ENCODE measurements at places on chromosomes 12 and 14.

GRCh38 chr14:54098536-54098935 is 141.9 kb upstream of the BMP4 start:
- DNase-seq: no peak

- DNase-seq: no peak
These were observed 3.1 kb upstream of the LMO3 start for GRCh38 chr12:16608946-16609539.

DNA sequence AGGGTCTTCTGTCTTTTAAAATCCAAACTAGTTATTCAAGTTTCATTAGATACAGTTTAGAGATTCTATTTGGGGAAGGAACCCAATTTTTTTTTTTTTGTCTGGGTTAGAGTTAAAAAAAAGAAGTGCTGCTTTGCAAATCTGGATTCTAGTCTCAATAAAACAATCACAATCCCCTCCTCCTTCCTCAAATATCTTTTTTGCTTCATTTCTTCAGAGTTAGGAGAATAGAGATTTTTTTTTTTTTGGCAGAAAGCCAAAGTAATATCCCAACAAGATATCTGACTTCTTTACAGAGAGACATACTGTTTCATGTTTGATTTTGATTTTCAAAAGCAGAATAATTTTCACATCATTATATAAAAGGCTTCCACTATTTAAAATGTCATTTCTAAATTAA is 201.9 kb downstream of the FOXN3 start:
- no peak for DNase-seq

- DNase-seq: peak; percentile 75
These were observed 1.1 kb downstream of the YY1 start for GRCh38 chr14:100239840-100240667.

- DNase-seq: no peak
These were observed 91.2 kb downstream of the WNK1 start for GRCh38 chr12:843609-844008.

- no peak for DNase-seq
These were observed 135.8 kb downstream of the INSM2 start for GRCh38 chr14:35669782-35670181.

DNA sequence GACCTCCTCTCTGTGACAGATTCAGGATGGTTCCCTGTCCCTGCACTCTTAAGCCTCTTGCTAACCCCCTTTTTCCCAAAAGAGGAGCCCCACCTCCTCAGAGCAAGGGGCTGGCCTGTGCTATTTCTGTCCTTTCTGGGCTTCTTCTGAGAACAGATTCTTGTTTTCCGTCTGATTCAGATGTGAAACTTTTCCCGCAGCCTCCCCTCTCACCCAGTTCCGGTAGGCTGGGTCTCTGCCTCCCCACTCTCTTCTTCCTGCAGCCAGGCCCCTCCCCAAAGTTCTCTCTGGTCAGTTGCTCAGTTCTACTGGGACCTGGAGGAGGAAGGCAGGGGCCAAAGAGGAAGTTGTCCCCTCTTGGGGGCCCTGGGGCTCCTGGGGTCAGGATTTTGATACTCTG is 11.8 kb downstream of the PDE1B start:
- no peak for DNase-seq

- DNase-seq: no peak
These were observed 34.6 kb downstream of the NOC4L start for GRCh38 chr12:132178801-132179401.

- DNase-seq: no peak
These were observed 51.8 kb downstream of the SMUG1 start for GRCh38 chr12:54136844-54137580.

DNA sequence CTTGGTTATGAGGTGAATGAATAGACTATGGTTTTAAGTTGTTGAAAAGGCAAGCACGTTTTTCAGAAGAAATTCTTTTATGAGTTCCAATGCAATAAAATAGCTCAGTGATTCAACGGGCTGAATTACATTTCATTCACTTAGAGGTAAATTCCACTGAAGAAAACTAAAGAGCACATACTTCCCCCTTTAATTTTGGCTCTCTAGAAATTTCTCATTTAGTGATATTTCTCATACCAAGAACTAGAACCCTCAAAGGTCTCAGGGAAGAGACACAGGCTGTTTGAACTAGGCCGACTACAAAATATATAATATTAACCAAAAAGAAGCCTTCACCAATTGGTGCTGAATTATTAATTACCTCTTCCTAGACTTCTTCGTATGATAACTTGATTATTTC is 68.6 kb downstream of the TAOK3 start:
- DNase-seq: no peak

DNA sequence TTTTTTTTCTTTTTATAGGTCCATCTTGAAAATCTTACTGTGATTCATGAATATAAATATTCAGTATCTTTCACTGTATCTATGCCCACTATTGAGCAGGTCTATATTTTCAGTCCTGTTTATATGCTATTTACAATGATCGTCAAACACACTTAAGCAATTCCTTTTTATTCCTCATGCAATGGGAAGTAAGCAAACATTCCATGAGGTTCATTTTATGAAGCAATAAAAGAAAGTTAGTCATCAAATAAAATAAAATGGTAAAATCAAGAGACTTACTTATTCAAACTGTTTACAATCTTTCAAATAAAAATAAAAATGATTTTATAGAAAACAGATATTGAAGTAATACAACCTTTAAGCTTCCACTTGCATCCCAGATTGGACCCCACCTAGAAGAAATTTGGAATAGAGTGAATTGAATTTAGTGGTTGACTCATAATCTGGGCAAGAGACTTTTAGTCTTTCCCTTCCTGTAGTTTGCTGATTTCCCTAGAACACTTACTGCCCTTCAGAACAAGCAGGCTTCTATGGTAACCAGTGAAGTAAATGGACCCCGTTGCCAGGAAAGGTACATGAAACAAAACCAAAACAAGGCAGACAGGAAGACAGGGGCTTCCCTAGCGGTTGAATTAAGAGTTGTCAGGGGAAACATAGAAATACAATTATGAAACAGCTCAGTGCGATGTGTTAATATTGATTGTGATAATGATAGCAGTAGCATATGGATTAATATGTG is 241.0 kb upstream of the ATP2B1 start:
- no peak for DNase-seq

- DNase-seq: no peak
These were observed 139.4 kb upstream of the FRMD6 start for GRCh38 chr14:51512316-51512715.

DNA sequence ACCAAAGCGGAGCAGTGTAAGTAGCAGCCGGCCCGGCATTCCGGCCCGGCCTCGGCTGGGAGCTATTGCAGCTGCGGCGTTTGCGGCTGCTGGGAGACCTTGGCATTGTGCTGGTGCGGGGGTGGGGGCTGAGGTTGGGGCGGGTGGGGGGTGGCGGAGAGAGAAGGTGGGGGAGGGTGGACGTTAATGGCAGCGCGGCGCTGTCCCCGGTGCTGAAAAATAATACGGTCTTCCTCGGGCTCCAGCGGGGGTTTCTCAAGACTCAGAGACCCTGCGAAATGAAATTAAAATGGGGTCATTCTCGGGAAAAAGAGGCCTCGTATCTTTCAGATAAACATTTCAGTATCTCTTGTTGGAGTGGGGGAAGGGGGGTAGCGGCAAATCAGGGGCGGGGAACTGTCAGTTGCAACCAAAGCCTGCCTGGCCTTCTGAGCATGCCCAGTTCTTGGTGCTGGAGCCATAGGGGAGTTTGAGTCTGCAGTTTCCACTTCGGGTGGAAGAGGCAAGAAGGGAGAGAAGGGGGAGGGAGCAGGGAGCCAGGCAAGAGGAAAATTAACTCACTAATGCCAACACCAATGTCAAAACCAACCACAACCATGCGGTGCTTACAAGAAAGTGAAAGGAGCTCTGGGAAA is 414 bp downstream of the UNC79 start:
- DNase-seq: no peak

- no peak for DNase-seq
These were observed 32.0 kb downstream of the CCDC92 start for GRCh38 chr12:123940627-123940966.

GRCh38 chr12:82523996-82524395 is 162.7 kb upstream of the TMTC2 start:
- no peak for DNase-seq

DNA sequence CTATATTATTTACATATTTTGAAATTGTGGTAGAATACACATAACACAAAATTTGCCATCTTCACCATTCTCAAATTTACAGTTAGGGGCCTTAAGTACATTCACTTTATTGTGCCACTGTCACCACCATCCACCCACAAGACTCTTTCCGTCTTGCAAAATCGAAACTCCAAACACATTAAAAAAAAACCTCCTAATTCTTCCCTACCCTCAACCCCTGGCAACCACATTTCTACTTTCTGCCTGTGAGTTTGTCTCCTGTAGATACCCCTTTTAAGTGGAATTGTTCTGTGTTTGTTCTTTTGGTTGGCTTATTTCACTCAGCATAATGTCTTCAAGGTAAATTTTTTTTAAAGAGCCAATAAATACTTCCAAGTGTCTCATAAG is 31.6 kb upstream of the AMIGO2 start:
- no peak for DNase-seq

DNA sequence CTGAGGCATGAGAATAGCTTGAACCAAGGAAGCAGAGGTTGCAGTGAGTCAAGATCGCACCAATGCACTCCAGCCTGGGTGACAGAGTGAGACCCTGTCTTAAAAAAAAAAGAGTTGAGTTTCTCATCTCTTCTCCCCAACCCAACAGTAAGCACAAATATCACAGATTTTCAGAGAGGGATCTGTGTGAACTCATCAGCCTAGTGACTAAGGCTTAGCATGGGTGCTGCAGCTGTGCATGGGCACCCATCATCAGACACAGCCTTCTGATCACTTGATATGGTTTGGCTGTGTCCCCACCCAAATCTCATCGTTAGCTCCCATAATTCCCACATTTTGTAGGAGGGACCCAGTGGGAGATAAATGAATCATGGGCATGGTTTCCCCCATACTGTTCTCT is 298.9 kb downstream of the PCNX1 start:
- no peak for DNase-seq

- no peak for DNase-seq
These were observed 85.2 kb downstream of the KTN1 start for GRCh38 chr14:55665067-55665675.

- DNase-seq: no peak
These were observed 18.0 kb upstream of the NT5DC3 start for GRCh38 chr12:103858953-103859601.

DNA sequence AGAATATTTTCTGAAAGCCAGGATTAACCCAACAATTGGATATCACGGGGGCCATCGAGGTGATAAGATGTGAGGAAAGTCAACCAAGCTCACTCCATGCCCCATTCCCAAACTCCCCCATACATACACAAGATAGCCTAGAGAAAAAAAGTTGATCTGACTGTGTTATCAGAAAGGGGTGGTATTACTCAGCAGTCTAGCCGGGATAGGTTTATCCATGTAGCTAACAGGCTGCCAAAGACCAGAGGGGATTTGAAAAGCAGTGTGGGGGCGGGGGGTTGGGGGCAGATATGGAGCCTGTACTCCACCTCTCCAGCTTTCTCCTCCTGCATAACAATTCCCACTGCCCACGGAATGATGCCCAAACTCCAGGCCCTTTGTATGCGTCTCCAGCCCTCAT is 13.2 kb upstream of the MAP1LC3B2 start:
- DNase-seq: no peak

DNA sequence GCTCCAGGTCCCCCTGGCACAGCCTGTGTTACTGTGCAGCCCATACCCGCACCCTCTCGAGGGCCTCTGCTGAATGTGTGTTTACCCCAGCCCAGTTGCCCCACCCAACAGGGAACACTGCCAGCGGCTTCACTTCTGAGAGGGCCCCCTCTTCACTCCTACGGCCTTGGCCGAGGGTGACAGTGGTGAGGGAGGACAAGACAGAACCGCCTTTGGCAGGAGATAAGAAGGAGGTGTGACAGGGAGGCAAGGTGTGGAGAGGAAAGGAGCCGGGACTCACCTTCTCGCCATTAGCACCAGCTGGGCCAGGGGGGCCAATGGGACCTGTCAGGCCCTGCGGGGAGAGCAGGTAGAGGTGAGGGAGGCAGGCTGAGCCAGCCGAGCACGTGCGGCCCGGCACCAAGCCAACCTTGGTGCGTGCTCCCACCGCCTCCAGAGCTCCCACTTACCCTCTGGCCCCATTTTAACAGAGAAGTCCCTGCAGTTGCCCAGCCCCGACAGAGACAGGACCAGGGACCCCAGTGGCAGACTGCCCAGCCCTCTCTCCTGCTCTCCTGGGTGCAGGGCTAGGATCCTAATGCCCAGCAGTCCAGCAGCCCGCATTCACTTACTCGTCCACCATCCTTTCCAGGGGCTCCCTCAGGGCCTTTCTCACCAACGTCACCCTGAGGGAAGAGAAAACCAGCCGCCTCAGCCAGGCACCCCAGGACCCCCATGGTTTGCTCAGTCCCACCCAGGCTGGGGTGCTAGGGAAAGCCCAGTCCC is 18.3 kb downstream of the TMEM106C start:
- no peak for DNase-seq

GRCh38 chr14:39446131-39446744 is 14.0 kb upstream of the FBXO33 start:
- no peak for DNase-seq

GRCh38 chr12:40232602-40233001 is 7.8 kb downstream of the LRRK2 start:
- DNase-seq: no peak

DNA sequence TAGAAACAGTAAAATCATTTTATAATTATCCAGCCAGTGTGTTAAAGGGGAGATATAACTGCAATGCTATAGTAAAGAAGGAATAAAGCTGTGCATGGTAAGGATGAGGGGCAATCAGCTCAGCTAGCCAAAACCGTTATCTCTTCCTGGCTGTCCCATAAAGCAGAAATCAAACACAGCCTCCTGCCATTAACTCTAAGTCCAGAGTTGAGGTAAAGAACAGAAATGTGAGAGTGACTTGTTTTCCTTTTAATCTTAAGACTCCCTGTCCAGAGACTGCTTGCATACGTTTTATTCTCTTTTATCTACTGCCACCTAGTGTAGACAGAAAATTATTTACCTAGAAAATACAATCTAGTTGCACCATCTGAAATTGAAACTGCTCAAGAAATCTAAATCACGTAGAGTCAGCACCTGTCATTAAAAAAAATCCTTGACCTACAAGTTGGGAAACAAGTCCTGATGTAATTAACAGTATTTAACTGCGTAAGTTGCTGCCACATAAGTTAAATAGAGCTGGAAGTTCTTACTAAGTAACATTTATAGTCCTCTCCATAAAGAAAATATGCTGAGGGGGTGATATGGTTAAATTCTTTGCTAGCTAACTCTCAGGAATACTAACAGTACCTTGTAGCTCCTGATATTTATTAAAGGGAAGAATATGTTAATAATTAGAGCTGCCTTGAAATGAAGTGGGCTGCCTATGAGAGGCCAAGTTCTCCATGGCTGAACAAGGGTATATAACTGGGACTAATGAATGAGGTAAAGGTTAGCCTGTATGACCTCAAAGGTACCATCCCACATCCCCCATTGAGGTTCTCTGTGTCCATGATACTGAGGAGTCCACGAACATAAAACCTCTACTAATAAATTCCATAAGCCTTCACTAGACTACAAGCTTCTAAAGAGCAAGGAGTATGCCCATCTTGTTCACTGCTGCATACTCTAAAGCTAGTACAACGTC is 62.7 kb downstream of the GALNT4 start:
- DNase-seq: no peak

- no peak for DNase-seq
These were observed 452 bp downstream of the P2RX2 start for GRCh38 chr12:132619071-132619385.

GRCh38 chr12:111841236-111841749 is 735 bp upstream of the MAPKAPK5 start:
- DNase-seq: no peak
